Activated CD4-positive, CD25-positive, alpha-beta regulatory T cell treated with anti-CD3 and anti-CD28 coated beads, Interleukin-2, amount 50 U/mL, for 16 hours (primary cell): ENCODE measurements at places on chromosomes 4 and X.

GRCh38 chr4:140637836-140638235 is 69.1 kb upstream of the UCP1 start:
- DNase-seq: no peak

DNA sequence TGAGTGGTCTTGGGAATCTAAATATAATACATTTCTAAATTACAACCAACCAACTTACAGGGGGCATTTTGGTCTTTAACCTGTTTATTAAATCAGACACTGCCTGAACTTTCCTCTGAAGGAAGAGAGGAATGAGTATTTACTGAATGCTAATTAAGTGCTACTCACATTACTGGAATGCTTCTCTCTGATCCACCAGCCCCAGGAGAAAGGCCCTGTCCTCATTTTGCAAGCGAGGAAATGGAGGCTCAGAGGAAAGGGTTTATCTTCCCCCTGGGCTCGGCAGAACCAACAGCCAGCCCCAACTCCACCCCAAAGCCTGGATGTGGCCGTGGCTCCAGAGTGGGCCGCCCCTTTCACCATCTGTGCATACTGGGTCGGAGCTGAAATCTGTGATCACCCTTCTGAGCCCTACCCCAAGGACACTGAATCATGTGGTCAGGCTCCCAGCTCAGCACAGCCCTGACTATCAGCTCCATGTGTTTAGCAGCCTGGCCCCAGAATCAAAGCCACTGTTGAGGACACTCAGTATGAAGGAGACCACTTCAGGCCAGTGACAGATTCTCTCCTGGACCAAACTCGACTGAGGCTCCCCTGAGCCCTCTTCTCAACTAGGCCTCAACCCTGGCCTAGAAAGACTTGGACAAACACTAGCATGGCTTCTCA is 56.7 kb upstream of the ENPP6 start:
- no peak for DNase-seq

DNA sequence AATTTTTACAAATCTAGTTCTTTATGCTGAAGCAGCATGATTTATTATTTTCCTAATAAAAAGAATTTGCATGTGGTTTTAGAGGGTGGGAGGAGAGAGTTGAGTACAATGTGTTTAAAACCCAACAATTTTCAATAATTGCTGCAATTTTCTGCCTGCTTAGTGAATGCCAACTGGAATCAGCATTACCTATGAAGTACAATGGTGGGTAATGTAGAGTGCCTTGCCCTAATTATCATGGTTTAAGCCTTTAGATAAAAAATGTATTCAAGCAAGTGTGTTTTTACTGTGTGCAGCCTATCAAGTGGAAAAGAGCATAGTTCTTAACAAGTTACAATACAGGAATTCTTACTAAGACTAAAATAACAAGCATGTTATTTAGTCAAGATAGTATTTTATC is 77.9 kb upstream of the ANKRD50 start:
- DNase-seq: no peak

GRCh38 chr4:123104310-123105025 is 182.1 kb upstream of the NUDT6 start:
- no peak for DNase-seq

DNA sequence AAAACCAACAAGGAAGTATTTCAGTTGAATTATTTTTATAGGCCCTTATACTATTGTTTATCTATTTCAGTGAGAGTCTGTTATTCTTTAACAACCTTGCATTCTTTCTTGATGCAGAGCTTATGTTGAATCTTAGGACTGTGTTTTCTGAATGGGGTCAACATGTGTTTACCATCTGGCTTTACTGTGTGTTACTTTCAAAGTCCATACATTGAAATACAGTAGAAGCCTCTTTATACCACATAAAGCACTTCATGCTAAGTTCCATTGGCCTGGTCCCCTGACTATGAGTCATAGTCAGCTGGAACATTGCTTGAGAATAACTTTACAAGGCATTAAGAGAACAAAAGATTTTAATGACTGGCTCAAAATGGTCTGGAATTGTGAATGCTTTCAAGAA is 152.6 kb downstream of the GASK1B start:
- no peak for DNase-seq

- no peak for DNase-seq
These were observed 32.4 kb downstream of the PRDX4 start for GRCh38 chrX:23699636-23700194.

- DNase-seq: no peak
These were observed 161.7 kb downstream of the DCHS2 start for GRCh38 chr4:154329939-154330338.

GRCh38 chrX:44570522-44570921 is 27.9 kb upstream of the FUNDC1 start:
- no peak for DNase-seq

DNA sequence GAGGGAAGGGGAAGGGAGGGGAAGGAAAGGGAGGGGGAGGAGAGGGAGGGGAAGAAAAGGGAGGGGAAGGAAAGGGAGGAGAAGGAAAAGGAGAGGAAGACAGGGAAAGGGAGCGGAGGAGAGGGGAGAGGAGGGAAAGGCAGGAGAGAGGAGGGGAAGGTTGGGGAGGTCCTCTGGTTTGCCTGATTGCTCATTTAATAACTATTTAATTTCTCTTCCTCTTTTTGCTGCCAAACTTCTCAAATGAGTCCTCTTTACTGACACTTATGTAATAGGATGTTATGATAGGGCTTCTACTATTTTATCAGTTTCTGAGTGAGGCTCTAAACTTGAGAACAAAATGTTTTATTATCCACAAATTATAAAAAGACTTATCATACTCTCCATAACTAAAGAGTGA is 35.4 kb upstream of the PPA2 start:
- DNase-seq: no peak

- no peak for DNase-seq
These were observed 68.4 kb downstream of the TAPT1 start for GRCh38 chr4:16157609-16158503.

DNA sequence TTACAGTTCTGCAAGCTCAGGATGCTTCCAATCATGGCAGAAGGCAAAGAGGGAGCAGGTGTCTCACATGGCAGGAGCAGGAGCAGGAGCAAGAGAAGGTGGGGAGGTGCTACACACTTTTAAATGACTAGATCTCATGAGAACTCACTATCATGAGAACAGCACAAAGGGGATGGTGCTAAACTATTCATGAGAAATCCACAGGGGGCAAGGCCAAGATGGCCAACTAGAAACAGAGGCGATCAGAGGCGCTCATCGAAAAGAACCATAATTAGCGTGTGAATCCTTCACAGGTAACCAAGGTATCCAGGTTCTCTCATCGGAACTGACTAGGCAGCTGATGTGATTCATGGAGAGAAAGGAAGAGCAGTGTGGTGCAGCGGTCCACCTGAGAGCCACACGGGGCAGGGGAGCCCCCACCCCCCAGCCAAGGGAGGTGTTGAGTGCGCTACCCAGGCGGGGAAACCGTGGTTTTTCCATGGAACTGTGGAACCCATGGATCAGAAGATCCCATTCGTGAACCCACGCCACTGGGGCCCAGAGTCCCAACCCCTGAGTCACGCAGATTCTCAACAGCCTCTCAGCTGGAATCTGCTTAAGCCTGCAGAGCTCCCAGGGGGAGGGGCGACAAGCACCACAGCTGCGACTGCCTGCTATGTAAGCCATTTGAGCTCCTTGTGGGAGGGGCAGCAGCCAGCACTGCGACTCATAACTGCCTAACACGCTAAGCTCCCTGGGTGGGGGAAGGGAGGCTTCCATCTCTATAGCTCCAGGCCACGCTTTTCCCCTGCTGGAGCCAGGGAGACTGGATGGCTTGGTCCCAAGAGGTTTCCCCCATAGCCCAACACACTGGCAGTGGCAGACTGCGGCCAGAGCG is 46.7 kb downstream of the FGF16 start:
- DNase-seq: no peak

DNA sequence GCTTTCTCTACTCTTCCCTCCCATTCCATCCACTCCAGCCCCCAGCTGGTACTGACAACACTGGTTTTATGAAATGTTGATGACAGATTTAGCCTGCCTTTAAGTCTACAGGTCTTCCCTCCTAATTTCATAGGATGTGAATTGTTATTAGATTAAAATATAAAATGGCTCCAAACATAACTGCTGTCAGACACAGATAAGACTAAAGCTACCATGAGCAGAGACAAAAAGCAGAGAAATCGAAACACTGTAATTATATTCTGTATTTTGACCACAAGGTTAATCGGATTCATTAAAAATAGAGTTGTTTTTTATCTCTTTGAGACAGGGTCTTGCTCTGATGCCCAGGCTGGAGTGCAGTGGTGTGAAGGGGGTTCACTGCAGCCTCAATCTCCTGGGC is 28.3 kb downstream of the SEC24D start:
- DNase-seq: no peak

- no peak for DNase-seq
These were observed 48.4 kb downstream of the RTL5 start for GRCh38 chrX:72083291-72083690.

GRCh38 chr4:135238940-135239339 is 1037.4 kb upstream of the PABPC4L start:
- no peak for DNase-seq

- DNase-seq: no peak
These were observed 24.7 kb downstream of the CUL4B start for GRCh38 chrX:120536061-120536460.

DNA sequence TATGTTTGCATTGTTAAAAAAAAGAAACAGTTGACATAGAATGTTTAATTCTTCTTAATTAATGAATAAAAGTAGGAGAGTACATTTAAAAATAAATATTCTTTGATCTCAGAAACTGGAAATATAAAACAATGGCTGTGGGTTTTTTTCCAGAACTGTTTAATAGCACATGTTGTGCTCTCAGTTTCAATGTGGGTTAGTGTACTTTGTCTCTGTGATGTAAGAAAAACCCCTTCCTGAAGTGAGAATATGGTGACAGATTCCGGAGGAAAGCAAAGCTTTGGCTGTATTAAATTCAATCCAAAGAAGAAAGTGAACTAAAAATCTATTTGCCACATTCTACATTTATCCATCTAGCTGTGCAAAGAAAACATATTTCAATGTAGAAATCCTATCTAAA is 261.9 kb upstream of the ADGRL3 start:
- DNase-seq: no peak

GRCh38 chr4:121228848-121229247 is 64.7 kb upstream of the TNIP3 start:
- DNase-seq: no peak

- DNase-seq: no peak
These were observed 11.2 kb upstream of the SCRG1 start for GRCh38 chr4:173410079-173410478.

GRCh38 chr4:109040441-109040840 is 262.0 kb downstream of the COL25A1 start:
- DNase-seq: no peak

- DNase-seq: no peak
These were observed 148.0 kb downstream of the COL25A1 start for GRCh38 chr4:109154424-109154823.

- DNase-seq: no peak
These were observed 99.1 kb downstream of the ARHGAP10 start for GRCh38 chr4:147830987-147831386.

DNA sequence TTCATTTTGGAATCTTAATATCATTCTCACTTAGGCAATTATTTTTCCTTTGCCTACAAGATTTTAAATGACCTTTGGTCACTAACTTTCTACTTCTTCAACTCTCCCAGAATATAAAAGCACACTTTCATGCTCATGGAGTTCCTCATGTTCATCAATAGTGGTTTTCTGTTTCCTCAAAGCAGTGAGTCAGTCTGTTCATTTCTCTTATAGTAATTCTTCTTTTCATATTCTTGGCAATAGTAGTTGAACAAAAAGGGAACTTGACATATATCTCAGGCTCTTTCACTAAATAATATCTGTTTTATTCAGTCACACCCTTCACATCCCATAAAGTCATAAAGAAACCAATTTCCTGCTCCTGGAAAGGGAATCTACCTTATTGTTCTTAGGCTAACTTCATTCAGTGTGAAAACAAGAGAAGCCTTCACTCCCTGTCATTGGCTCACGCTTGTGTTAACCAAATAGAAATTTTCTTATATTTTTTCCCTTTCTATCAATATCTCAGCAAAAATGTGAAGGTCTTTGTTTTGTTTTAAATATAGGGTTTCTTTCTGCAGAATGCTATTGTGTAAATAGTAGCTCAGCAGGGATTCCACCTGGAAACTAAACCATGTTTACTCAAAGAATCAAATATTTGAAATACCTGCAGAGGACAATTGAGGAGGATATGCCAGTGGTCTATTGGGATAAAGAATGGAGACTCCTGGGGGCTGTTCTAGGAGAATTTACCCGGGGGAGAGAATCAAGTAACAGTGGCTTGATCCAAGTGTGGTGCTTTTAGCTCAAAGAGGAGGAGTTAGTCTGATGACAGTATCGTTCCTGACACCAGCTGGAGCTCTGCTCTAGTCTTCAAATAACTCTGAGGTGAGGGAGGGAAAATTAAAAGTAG is 13.4 kb upstream of the TNIP3 start:
- DNase-seq: no peak

DNA sequence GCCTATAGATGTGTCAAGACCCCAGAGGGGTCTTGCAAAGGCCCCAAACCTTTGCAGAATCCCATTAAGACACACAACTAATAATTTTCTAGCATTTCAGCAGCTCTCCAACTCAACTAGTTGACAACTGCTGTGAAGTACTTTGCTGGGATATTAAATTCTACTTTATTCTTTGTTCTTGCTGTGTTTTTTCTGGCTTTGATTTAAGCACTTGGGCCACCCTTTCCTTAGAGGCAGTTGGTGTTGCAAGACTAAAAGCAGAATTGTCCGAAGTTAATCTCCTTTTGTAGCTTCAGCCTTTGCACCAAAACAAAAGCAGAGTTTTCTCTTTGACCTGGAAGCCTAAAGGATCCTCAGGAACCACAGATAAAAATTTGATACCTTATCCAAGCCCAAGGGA is 353.1 kb upstream of the CLNK start:
- no peak for DNase-seq

- no peak for DNase-seq
These were observed 44.9 kb upstream of the SLC25A31 start for GRCh38 chr4:127685292-127685691.

- no peak for DNase-seq
These were observed 207.3 kb downstream of the HS6ST2 start for GRCh38 chrX:132751063-132751690.

DNA sequence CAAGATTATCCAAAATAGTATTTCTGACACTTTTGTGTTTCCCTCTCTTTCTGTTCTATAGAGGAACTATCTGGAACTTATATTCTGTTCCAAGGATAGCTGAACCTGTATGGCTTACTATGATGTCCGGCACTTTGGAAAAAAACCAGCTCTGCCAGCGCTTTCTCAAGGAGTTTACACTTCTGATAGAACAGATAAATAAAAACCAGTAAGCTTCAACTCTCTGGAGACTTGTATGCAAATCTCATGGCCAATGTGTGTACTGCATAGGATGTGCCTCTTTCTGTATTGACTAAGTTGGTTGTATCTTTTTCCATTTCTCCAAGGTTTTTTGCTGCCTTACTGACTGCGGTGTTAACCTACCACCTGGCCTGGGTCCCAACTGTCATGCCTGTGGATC is 92.5 kb downstream of the FNIP2 start:
- no peak for DNase-seq

- DNase-seq: no peak
These were observed 321.2 kb upstream of the BMP3 start for GRCh38 chr4:80709082-80709869.

DNA sequence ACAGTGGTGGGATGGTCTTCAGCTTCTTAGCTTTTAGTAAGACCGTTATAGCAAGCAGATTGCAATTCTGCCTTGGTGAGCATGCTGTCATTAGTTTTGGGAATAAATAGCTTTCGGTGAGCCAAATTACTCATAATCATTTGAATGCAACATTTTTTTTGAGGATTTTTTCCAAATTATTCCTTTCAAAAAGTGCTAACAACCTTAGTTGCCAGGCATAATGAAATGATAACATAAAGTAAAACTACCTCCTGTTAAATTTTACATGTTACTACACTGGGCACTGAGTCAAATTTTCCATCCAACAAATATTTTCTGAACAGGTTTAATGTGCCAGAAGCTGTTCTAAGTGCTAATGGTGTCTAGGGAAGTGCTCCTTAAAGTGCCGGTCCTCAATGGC is 15.8 kb upstream of the NPFFR2 start:
- DNase-seq: no peak
